Lung (tissue), 17 donors: ENCODE measurements at places on chromosomes 1 and 21. TPM values are rescaled to one million over a fixed set of nuclear protein-coding genes. Genes with fewer than 3 reads are reported as not detected.

The IL19 gene
- 0.68 TPM for polyA plus RNA-seq

DNA sequence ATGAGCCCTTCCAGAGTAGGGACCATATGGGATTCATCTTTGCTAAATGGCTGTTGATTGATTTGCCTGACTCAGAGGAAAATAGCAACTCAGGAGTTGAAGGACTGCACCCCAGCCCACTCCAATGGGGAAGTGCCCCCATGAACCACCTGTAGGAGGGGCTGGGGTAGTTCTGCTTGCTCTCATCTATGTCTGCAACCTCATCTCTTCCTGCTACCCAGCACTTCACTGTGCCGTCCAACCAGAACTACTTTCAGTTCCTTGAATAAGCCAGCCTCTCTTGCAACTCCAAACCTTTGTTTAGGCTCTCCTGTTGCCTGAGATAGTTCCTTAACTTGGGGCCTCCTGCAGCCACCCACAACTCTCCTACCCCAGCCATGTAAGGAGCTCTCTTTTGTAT lies 26.6 kb downstream of the BEND5 start:
- H3K4me3 ChIP-seq = no peak overlapping the region
- no peak for DNase-seq
- H3K27ac ChIP-seq = no peak overlapping the region
- no peaks in the 10 kb centered on the region for H3K4me1 ChIP-seq
- H3K27me3 ChIP-seq = no peaks in the 10 kb centered on the region

The GJA9 gene
- polyA plus RNA-seq = 0.05 TPM

DNA sequence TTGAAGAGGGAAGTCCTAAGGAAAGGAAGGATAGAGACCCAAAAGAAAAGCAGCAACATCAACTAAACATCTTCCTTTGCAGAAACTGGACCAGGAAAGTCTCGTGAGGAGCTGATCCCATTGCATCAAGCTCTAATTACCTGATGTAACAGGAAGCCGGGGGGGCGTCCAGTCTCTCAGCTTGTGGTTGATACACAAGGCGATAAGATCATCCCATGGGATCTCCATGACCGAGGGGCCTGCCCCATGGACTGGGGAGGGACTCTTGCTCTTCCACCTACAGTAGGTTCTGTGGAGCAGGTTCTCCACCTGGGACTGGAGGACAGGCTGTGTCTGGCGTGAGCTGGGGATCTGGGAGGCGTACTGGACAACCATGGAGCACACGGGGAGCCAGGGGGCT lies 14.8 kb upstream of the LSS start:
- no peak overlapping the region for H3K4me3 ChIP-seq
- H3K27me3 ChIP-seq = no peaks in the 10 kb centered on the region
- DNase-seq = no peak
- no peaks in the 10 kb centered on the region for H3K4me1 ChIP-seq
- no peak overlapping the region for H3K27ac ChIP-seq
- peaks cover 58% of the 10 kb centered on the region for H3K36me3 ChIP-seq

DNA sequence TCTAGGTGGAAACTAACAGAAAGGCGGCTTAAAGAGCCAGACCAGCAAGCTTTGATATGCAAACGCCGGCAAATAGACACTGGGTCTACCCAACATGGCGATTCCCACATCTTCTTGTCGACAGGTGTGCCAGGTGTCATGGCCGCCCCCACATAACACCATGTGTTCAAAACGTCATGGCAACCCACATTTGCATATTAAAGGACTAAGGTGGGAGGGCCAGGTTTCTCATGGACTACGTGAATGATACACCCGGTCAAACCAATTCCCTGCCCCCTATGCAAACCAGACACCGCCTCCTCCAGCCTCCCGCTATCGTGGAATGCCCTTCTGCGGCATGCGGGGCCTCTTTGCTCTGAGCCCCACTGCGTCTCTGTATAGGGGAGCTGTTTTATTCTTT lies 41.3 kb downstream of the ICOSLG start:
- H3K27ac ChIP-seq = no peak overlapping the region
- no peak overlapping the region for H3K4me3 ChIP-seq
- no peaks in the 10 kb centered on the region for H3K36me3 ChIP-seq
- no peaks in the 10 kb centered on the region for H3K4me1 ChIP-seq

- DNase-seq = no peak
- H3K27me3 ChIP-seq = no peaks in the 10 kb centered on the region
- no peaks in the 10 kb centered on the region for H3K36me3 ChIP-seq
- H3K27ac ChIP-seq = no peak overlapping the region
- no peaks in the 10 kb centered on the region for H3K4me1 ChIP-seq
- no peak overlapping the region for H3K4me3 ChIP-seq
Measured at GRCh38 chr1:197933647-197934046, 16.5 kb downstream of the LHX9 start.

DNA sequence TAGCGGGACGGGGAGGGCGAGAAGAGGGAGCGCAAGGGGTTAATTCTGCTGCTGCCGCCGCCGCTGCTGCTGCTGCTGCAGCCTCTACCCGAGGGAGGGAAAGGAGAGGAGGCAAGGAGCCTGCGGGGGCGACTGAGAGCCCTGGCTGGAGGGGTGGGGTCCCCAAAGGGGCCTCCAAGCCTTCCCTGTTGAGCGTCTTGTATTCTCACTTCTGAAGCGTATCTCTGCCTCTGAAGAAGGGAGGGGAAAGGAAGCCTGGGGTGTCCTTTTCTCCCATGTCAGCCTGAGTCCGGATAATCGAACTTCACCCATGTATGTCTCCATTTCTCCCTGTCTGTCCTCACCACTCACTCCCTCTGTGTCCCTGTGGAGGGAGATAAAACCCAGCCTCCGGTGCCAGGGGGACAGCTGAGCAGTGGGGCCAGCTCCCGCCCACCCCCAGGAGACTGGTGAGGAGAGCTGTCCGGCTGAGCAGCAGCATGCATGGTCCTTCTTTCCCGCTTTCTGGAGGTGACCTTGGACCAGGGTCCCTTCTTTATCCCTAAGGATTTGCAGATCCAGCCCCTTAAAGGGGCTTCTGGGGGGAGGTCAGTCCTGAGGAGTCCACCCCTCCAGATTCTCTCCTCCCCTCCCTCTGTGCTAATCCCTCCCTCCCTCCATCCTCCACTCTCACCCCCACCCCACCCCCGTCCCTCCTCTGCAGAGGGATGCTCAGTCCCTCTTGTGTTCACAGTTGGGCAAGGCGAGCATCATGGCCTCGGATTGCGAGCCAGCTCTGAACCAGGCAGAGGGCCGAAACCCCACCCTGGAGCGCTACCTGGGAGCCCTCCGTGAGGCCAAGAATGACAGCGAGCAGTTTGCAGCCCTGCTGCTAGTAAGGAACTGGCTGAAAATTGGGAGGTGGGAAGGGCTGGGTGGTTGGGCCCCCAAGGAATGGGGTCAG lies 1.0 kb downstream of the NCDN start:
- H3K27ac ChIP-seq = peak overlapping the region; percentile 83
- peak; percentile 49 for DNase-seq
- H3K36me3 ChIP-seq = peaks cover 6% of the 10 kb centered on the region
- peak overlapping the region; percentile 82 for H3K4me3 ChIP-seq
- peaks cover 26% of the 10 kb centered on the region for H3K4me1 ChIP-seq
- H3K27me3 ChIP-seq = no peaks in the 10 kb centered on the region

- H3K27me3 ChIP-seq = no peaks in the 10 kb centered on the region
- H3K27ac ChIP-seq = no peak overlapping the region
- no peaks in the 10 kb centered on the region for H3K4me1 ChIP-seq
- no peak overlapping the region for H3K4me3 ChIP-seq
- H3K36me3 ChIP-seq = no peaks in the 10 kb centered on the region
- DNase-seq = no peak
Measured at GRCh38 chr1:217527151-217527550, 103.7 kb downstream of the GPATCH2 start.

The CTTNBP2NL gene
- polyA plus RNA-seq = 10.1 TPM

- DNase-seq = no peak
- H3K27me3 ChIP-seq = no peaks in the 10 kb centered on the region
- no peaks in the 10 kb centered on the region for H3K4me1 ChIP-seq
- H3K27ac ChIP-seq = no peak overlapping the region
Measured at GRCh38 chr1:236748268-236748870, 46.7 kb upstream of the MTR start.

The CAMTA1 gene
- polyA plus RNA-seq = 140 TPM

DNA sequence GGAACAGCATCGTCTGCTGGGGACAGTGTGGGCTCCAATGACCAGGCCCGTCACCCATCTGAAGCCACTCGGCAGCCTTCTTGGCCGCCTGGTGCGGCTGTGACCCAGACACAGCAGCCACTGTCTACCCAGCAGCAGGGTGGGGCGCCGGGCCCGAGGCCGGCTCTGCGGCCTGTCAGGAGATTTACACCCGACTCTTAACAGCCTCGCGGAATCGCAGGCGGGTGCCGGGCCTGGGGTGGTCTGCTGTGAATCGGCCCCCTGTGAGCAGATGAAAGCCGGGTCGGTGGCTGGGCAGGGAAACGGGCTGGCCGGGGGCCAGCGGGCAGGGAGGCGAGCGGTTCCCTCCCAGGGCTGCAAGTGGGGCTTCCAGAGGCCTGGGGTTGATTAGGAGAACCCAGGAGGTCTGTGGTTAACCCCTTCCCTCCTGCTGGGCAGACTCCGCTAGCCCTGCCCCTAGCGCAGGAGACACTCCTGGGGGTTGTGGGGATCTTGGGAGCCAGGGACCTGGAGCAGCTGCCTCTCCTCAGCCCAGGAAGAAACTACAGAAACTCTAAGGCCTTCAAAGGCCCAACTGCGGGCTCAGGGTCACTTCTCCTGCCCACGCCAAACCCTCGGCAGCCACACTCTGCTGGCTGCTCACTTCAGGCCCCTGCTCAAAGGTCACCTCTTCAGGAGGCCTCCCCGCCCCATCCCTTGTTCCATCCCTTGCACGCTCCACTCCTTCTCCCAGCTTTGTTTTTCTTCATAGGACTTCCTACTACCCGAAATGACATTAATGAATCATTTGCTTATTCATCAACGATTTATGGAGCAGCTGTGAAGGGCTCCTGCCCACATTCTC lies 15.6 kb downstream of the RUNX3 start:
- H3K27ac ChIP-seq = peak overlapping the region; percentile 4
- H3K4me1 ChIP-seq = peaks cover 6% of the 10 kb centered on the region
- no peak overlapping the region for H3K4me3 ChIP-seq

DNA sequence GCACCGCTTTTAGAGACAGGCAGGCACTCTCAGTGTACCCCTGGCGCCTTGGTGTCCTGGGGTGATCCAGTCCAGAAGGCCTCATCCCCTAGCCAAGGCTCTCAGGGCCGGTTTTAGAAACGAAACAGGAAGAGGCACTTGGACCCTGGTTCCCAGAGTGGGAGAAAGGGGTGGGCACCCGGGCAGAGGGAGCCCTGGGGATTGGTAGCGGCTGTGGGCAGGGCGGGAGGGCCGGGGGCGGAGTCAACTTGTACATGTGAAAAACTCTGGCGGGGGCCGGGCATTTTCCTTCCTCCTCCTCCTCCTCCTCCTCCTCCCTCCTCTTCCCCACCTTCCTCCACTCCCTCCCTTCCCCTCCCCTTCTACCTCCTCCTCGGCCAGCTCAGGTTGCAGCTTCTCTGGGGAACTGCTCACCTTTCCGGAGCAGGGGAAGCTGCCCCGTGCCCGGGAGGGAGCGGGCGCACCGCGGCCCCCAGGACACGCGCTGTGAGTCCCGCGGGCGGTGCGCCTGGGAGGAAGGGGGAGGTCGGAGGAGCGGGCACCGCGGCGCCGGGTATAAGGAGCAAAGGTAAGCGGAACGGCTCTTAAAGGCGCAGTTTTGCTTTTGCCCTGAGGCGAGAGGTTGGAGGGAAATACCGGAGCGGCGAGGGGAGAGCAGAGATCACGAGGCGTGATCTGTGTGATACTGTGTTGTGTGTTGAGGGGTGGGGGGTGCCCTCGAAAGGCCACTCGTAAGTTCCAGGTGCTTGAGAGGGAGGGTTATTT lies at the start of gene CDK18:
CDK18 (plus strand) TSS at position 359 of the 765 bp plus-strand sequence. CDS start 18,499 bp downstream, outside the sequence.
- peak; percentile 89 for DNase-seq
- no peaks in the 10 kb centered on the region for H3K36me3 ChIP-seq
- peaks cover 33% of the 10 kb centered on the region for H3K4me1 ChIP-seq
- H3K4me3 ChIP-seq = peak within 1 kb of the TSS; percentile 62
- H3K27me3 ChIP-seq = no peaks in the 10 kb centered on the region
